ENCODE measurements at places on chromosomes 1 and 21.

- no peak for DNase-seq
Measured at GRCh38 chr1:23960291-23961020, 828 bp downstream of the PNRC2 start.

DNA sequence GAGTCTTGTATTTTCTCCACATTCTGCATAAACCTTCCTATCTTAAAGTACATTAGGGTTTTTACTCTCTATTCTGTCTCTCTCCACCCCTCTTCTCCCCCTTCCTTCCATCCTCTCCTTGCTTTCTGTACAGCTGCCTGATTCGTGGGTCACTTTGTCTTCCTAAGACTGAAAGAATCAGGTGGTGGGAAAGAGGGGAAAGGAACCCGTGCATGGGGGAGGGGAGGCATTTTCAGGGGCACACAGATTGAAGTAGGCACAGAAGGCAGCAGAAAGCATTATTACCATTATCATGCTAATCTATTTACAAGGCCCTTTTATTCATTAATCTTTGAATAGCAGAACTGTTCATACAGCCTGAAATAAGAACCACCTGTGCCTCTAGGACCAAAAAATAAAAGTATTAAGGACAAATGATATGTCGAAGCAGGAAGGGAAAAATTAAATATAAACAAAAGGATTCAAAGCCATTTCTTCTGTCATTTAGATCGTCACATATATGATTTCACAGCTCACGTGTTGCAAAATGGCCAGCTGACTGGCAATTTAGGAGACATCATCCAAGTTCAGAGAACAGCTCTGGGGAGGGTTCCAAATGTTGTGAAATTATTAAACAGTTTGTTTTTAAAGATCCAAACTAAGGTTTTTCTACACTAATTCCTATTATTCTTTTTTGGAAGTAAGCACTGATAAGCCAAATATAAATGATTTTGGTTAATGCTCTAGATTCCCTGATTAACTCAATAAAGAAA is 154.6 kb downstream of the PBX1 start:
- DNase-seq, result no peak

DNA sequence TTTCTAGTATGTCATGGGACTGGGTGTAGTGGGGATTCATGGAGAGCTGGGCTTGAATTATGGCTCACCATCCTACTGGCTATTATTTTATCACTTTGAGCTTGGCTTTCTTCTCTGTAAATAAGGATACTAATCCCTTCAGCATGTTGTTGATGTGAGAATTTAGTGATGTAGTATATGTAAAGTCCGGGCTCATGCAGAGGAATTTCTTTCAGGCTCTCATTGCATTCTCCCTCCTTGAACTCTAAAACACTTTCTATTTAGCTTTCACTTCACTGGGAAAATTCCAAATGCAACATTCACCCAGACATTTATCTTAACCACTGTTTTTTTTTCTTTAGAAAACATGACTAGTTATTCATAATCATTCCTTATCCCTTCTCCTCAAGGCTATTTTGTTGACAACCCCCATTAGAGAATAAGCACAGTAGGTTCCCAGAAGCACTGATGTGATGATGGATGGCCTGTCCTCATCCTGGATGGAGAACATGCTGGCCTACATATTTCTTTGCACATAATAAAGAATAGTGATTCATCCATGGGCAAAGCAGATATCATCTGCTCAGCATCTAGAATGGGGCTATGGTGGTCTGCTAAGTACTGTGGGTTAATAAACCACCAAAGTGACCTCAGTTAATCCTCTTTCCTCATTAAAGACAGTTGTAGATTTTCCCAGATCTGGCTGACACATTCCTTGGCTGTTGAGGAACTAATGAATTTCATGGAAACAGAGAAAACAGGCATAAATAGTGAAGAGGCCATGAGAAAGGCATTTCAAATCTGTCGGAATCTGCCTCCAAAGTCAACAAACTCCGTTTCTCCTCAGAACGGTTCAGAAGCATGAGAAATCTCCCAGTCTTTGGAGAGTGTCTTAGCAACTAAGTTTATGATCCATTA is 68.0 kb upstream of the CYP2J2 start:
- DNase-seq, result no peak

DNA sequence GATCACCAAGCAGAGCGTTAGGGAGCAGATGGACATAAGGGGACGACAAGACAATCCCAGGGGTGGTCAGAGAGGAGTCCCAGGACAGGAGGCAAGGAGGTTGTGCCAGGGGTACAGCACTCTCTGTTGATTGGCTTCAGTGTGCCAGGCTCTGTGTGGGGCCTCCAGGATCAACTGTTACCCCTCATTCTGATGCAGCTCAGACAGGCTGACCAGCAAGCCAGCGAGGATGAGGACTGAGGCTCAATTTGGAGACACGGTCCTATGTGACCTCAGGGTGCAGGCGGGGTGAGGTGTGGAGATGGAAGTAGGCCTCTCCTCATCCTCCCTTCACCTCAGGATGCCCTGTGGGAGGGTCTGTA is 4.0 kb downstream of the HYI start:
- DNase-seq, result no peak

DNA sequence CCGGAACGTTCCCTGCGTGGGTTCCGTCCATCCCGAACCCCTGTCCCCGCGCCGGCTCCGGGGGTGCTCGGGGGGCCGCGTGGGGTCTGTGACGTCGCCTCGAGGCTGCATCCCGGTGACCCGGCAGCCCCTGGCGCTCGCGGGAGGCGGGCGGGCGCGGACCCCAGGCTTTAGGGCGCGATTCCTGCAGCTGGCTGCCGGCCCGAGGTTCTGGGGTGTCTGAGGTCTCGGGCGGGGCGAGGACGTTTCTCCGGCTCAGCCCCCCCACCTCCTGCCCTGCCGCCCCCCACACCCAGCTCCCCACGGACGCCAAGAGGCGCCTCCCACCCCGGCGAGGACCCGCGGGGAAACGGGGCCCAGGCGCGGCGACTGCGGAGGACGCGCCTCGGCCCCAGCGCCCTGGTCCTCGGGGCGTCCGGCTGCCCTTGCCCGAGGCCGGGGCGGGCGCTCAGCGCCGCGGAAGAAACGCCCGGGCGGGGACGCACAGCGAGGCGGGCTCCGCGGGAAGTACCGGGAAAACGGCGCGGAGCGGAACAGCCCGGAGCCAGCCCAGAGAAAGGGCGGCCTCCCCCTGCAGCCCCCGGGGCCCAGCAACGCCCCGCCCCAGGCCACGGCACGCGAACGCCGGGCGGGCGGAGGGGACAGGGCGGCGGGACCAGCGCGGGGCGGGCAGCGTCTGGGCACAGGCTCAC is 1.3 kb upstream of the PCBP3 start:
- no peak for DNase-seq
